Activated naive CD4-positive, alpha-beta T cell (primary cell): ENCODE measurements at places on chromosomes 1 and 21.

DNA sequence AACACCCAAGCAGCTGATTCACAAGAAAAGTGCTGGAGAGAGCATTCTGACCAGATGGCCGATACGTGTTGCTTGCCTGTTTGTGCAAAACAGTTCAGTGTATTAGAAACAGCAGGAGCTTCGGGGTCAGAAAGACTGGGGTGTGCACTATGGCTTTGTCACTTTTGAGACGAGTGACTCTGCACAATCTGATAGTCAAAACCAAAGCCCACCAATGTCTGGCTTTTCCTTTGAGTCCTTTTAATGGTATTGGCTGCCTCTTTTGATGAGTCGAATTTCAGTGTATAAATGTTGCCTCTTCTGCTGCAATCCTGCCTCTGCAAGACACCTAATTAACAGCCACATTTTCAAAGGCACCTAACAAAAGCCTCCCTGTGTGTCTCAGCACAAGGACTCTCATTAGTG, 444.6 kb downstream of the AJAP1 start:
- DNase-seq = no peak

- no peak for DNase-seq
These were observed 163.6 kb downstream of the ST6GALNAC3 start for GRCh38 chr1:76238094-76238628.

DNA sequence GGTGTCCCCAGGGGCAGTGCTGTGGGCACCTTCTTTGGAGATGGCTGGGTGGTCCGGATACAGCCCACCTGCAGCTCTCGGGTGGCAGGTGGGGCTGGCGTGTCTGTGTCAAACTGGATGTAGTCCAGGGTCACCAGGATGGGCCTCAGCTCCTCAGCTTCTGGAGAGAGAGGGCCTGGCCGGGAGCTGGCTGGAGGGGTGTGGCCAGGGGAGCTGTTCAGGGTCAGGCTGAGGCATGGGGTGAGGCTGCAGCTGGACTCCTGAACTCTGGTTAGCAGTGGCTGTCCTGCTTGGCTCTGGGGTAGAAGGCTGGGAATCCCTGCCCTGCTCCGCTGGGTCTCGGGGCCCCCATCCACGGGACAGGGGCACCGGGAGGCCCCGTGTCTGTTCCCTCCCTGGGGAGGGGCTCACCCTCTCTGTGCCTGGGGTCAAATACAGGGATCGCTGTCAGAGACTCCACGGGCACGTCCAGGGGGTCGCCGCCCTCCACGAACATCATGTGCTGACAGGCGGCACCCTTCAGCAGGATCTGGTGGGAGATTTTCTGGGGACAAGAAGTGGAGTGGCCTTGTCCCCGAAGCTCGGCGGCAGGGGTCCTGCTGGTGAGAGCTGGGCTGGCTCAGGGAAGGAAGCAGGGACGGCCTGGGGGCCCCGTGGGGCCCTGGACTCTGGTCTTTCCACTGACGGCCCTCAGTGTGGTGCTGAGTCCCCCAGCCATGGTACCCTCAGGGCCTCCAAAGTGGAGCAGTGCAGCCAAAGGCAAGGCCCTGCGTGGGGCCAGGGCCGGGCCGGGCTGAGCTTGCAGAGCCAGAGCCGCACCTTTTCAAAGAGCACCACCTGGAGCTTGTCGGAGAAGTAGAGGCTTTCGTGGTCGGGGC, 4.1 kb upstream of the TMEM52 start:
- DNase-seq = no peak

GRCh38 chr1:7450838-7451237, 320.3 kb upstream of the VAMP3 start:
- DNase-seq = no peak

DNA sequence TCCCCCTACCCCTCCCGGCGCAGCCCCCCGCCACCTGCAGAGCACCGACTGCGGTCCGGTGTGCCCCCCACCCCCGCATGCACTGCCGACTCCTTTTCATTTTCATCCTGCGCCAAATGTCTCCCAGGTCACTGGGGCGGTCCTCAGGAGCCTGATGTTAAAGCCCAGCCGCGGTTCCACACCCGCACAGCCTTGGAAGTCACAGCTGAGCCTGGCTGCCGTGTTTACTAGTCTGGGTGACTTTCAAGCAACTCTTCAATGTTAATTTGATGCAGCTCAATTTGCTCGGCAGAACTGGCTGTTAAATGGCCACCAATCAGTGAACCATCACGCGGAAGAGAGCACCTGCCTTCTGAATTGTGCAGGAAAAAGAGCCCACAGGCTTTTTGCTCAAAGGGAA, 27.2 kb downstream of the THAP3 start:
- DNase-seq = no peak

- no peak for DNase-seq
These were observed 4.0 kb upstream of the UAP1 start for GRCh38 chr1:162557536-162557935.

DNA sequence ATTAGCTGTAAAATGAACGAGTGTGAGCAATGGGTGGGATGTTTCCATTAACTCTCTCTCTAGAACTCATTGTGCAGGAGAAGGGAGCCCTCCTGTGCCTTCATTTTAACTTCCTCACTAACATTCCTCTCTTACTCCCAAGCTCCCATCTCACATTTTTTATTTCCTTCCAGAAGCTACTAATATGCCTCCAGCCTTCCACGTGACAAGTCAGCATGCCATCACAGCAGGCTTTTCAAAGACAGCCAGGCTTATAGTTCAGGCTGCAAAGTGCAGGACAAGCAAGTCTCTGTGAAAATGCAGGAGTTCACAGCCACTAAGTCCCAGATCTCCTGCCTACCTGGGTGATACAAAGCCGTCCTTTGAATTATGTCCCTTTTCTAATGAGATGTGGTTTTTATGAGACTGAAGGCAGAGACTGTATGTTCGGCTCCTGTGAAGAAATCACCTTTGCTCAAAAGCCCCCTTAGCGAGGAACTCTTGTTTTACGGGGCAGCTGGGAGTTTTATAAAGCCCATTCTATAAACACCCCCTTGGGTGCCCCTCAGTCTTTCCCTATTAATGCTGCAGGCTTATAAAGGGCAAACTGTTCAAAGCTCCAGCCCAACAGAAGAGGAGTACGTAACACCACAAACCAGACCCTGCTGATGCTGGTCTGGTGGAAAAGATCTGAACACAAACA, 14.8 kb upstream of the ANGPTL7 start:
- DNase-seq = no peak

DNA sequence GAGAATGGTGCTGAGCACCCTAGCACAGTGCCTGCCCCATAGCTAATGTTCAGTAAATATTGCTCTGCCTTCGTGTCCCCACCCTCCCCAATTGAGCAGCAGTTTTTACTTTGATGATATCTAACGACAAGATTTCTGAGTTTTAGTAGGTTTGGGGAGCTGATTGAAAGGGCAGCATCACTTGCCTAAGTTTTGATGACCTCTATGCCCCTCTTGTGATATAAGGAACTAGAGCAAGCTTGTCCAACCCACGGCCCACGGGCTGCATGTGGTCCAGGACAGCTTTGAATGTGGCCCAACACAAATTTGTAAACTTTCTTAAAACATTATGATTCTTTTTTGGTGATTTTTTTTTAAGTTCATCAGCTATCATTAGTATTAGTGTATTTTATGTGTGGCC, 1.6 kb downstream of the CNIH4 start:
- no peak for DNase-seq

DNA sequence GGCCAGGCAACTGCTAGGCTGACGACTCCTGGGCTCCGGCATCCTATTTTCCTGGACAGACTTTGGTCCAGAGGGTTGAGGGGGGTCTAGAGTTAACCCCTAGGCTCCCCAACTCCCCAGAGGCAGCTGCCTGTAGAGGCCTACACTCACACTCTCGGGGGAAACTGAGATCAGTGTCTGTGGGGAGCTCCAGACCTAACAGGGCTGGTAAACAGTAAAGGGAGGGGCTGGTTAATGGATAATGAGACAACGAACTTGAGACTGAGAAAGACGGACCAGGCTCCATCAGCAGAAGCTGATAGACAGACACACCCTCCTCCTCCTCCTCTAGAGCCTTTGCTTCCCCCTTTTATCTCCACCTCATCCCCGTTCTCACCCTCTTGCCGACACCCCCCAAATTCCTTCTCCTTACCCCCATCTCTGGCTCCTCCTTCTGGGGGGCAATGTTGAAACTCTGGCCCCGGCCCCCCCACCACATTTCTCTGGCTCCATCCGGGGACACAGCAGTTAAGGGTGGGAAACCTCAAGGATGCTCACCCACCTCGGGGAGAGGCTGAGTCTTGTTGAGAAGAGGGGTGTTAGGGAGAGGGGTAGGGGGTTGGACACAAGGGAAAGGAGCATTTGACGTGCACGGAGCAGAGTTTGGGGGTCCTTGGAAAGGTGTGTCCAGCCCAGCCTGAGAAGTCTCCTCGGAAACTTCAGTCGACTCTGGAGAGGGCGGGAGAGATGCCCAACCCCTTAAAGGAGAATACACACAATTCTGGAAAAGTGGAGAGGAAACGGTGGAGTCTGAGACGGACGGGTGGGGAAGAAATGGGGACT, at the start of gene MTMR11:
MTMR11 (minus strand) TSS at position 710 of the 822 bp plus-strand sequence; CDS start at position 478, 232 bp downstream.
- DNase-seq = no peak

GRCh38 chr1:66999640-67000400, 54.1 kb downstream of the SLC35D1 start:
- DNase-seq = no peak

GRCh38 chr1:44250068-44250781, 37.0 kb downstream of the DMAP1 start:
- DNase-seq = no peak

- no peak for DNase-seq
These were observed 51.2 kb downstream of the CD2 start for GRCh38 chr1:116805398-116805797.

- no peak for DNase-seq
These were observed 210.9 kb downstream of the TGFB2 start for GRCh38 chr1:218556016-218556415.

DNA sequence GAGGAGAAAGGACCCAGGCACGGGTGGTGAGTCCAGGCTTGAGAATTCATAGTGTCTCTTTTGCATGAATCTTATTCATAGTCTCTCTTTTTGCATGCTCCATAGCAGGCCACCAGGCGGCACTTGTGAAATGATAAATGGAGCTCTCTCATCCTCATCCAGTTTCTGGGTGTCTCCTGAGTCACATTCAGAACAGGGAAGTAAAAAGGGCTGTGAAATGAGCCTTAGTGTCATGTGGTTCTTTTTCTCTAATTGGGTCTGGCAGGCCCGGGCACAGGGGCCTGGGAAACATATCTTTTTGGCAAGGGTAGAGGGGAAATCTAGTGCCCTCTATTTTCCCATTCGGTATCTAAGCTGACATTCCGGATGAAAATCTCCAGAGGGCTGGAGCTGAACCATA, 19.1 kb upstream of the NCF2 start:
- no peak for DNase-seq

- DNase-seq = no peak
These were observed 142.6 kb upstream of the PALMD start for GRCh38 chr1:99503276-99503747.

GRCh38 chr1:7810395-7810794, 26.3 kb downstream of the PER3 start:
- no peak for DNase-seq

- no peak for DNase-seq
These were observed 16.7 kb downstream of the CAMTA1 start for GRCh38 chr1:6801966-6802365.

DNA sequence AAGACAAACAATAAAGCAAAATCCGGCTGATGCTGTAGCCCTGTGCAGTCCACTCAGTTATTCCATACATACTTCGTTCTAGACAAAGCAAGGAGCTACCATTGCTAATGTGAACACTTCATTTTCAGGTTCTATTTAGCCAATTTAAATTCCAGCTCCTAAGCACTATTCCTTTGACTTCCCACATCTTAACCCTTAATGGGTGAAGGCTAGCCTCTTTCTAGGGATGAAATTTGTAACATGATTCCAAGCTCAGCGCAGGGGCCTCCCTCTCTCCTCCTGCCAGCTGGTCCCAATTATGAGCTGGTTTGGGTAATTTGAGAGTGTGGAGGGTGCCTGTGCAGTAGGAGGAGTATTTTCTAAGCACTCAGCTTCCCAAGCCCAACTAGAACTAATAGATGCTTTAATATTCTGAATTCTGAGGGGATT, 53.9 kb upstream of the PTGFRN start:
- no peak for DNase-seq

GRCh38 chr1:77089756-77090155, 129.5 kb downstream of the PIGK start:
- no peak for DNase-seq

DNA sequence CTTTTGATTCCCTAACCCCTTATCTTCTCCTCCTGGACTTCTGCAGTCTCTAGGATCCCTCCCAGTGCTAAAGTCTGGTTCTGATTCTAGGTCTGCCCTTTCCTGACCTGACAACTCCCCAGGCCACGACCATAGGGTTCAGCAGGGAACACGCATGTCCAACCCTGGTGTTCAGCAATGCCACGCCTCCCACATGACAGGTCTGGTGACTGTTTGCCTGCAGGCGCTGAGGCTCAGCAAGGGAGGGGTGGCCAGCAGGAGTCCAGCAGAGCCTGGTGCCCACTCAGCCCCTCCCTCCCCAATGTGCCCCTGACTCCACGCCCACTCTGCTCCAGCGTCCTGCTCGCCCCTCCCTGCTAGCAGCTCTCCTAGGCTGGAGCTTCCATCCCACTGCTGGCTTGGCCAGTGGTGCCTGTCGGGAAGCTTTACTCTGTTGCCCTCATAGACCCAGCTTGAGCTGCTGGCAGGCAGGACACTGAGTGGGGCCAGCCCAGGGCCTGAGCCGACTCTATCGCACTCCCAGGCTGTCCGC, 17.3 kb downstream of the SLC9A1 start:
- DNase-seq = no peak

DNA sequence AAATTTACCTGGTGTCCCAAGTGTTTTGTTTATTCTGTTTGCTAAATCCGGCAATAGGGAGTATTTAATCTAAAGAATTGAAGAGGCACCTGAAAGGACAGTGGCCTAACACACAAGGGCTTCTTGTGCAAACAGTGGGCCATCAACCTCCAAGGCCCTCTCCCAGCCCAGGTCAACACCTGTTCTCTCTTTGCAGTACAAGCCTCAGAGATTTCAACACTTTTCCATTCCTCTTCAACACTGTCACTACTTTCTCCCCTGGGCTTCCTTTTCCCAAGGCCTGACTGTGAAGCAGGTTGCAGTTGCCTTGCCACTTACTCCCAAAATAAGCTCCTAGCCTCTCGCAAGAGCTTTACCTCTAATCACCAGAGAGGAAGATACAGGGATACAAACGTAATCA, 3.2 kb upstream of the SNAPIN start:
- DNase-seq = no peak

DNA sequence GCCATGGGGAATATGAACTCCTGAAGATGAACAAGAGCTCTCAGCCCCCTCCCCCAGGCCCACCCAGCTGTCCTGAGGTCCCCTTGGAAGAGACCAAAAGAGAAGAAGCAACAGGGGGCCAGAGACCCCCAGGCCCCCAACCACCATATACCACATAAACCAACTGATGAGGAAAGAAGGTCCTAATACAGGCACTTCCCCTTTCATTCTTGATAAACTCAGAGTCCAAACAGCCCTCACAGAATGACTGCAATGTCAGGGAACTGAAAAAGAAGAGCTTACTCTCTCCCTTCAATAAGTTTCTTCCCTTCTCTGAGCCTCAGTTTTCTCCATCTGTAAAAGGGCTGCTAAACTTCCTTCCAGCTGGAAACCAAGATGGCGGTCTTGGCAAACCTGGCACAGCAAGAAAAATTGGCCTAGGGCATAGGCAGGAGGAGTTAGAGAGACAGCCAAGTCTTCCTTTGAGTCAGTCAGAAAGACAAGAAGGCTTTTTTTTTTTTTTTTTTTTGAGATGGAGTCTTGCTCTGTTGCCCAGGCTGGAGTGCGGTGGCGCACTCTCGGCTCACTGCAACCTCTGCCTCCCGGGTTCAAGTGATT, 90.5 kb downstream of the VWA5B1 start:
- DNase-seq = no peak
